Epithelial cell of prostate (primary cell): ENCODE measurements at places on chromosomes 7 and 10.

DNA sequence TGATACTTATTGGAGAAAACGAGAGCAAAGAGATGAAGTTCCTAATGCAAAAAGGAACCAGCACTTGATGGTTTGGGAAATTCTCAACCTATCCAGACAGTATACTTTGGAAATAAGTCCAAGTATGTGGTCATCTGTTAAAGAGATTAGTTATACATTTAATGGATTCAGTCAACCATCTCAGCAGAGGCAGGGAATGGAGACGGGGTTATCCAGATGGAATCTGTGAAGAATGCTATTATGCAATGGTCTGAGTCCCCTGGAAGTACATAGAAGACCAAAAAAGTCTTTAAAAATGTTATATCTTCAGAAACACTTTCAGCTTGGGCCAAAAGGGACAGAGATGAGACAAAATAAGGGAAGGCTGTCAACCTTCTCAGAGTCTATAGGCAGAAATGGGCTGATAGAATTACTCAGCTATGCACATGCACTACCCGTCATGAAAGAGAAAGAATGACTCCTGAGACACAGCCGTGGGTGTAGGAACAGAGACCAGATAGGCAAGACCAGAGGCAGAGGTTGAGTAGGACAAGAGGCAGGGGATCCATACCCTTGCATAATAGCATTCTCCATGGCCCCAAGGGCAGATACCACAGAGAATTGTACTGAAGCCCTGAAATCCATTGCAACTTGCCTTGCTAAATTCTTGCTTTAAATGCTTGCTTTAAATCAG lies 738.8 kb upstream of the POT1 start:
- no peak for DNase-seq

DNA sequence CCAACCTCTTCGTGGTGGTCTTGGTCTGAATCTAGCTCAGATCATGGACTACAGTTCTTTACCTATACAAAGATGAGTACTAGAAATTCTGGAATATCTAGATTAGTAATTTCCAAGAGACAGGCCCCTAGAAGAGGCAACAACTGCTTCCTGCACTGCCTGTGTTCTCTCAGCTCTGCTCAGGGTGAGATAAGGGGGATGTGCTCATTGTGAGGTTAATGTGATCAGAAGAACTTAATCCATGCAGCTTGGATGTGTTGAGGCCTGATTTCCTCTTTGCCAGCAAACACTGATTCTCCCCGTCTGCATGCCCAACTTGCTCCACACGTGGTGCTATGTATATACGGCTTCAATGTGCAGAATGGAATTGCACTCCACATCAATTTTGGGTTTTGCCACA lies 268.0 kb downstream of the PHTF2 start:
- no peak for DNase-seq

DNA sequence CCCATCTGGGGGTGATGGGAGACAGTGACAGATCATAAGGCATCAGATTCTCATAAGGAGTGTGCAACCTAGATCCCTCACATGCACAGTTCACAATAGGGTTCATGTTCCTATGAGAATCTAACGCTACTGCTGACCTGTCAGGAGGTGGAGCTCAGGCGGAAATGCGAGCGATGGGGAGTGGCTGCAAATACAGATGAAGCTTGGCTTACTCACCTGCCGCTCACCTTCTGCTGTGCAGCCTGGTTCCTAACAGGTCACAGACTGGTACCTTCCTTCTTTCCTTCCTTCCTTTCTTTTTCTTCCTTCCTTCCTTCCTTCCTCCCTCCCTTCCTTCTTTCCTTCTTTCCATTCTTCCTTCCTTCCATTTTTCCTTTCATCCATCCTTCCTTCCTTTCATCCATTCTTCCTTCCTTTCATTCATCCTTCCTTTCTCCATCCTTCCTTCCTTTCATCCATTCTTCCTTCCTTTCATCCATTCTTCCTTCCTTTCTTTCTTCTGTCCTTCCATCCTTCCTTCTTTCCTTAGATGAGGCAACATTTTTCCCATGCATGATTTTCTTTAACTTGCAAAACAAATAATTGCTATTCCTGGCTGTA lies 370.0 kb upstream of the AUTS2 start:
- DNase-seq = no peak

- DNase-seq = no peak
Measured at GRCh38 chr10:121828045-121828444, 99.8 kb downstream of the ATE1 start.

GRCh38 chr10:132006966-132007365 lies 25.2 kb upstream of the BNIP3 start:
- no peak for DNase-seq

DNA sequence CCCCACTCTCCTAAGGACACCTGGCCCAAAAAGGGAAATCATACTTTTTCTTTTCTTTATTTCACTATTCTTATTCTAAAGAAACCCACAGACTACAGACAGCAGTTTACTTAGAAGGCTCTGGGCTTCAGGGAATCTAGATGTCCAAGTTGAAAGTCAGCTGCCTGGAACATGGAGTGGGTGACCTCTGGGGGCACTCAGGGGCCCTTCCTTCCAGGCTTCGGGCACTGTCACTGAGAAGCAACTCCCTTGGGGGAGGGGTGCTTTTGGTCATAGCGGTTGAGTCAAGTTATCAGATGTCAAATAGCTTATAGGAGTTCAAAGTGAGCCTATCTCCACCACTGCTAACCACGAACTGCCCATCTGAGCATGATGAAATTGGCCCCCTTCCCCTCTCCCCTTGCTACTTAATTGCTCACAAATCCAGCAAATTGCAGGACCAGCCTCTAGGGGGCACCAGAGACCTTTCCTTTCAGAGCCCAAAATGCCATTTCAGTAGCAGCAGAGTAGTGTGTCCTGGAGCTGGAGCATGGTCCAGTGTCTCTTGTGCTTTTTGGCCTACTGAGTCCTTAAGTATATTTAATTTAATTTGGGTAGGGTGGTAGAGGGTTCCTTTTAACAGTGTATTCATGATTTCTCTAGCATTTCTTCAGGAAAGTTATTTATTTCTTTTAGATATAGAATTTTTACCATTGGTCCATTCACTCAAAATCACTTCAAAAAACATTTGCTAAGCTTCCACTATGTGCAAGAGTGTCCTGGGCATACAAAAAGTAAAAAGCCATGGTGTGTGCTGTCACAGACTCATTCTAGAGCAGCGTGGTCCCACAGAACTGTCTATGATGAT lies 463.8 kb downstream of the KCNMA1 start:
- no peak for DNase-seq

- no peak for DNase-seq
Measured at GRCh38 chr10:72242675-72243074, 26.6 kb upstream of the ASCC1 start.

- no peak for DNase-seq
Measured at GRCh38 chr7:88485821-88486220, 179.1 kb upstream of the STEAP4 start.

- peak; percentile 83 for DNase-seq
Measured at GRCh38 chr10:124745673-124746072, 1.5 kb upstream of the FAM53B start.

- no peak for DNase-seq
Measured at GRCh38 chr7:130492523-130493274, 814 bp downstream of the MEST start.

- no peak for DNase-seq
Measured at GRCh38 chr10:95480102-95480900, 80.9 kb downstream of the SORBS1 start.

DNA sequence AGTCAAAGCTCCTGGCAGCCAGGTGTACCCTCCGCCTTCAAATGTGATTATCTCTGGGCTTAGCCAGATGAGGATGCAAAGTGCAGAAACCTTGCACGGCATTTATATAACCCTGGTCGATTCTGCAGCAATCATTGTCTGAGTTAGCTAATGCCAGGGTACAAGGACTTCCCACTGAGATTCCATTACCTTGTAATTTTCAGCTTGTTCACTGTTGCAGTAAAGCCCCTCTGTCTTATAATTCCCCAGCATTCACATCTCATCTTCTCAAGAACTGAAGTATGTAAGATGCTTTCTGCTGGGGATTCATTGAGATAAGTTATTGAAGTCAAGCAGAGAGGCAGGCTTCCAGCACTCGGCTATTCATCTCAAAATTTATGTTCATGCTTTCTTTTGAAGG lies 1090.6 kb upstream of the AUTS2 start:
- no peak for DNase-seq

GRCh38 chr7:101112233-101112632 lies 14.7 kb upstream of the SERPINE1 start:
- no peak for DNase-seq

GRCh38 chr7:18831419-18831818 lies 286.0 kb downstream of the TWIST1 start:
- no peak for DNase-seq

- DNase-seq = peak; percentile 2
Measured at GRCh38 chr7:48337012-48337621, 165.9 kb downstream of the ABCA13 start.

DNA sequence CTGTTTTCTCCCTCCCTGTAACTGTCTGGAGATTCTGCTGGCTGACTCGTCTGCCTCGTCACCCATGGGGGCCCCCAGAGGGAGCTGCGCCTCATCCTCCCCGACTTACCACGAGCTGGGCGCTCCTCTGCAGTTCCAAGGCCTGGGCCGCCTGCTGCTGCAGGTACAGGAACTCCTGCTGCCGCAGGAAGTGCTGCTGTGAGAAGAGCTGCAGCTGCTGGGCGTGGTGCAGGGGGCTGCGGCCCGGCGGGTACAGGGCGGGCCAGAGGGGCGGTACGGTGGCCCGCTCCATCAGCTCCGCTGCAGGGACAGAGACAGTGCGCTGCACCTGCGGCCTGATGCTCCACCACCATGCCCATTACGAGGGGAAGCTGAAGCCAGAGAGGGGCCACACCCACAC lies 47.7 kb downstream of the TNRC18 start:
- DNase-seq = no peak

DNA sequence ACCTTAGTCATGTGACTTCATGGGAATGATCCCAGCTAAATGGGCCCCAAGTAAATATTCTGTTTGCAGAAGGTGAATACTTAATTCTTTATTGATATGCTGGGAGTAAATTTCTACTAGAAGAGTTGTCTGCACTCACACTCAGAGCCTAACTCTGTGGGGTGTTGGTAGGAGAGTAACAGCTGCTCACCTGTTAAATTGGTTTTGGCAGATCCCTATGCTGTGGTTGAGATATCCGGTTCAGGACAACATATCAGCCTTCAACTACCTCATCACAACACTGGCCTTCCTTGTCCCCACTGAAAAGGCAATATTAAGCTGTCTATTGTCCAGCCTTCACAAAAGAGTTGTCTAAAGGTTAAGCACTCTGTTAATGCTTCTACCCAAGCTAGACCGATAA lies 738.3 kb downstream of the INHBA start:
- DNase-seq = no peak

DNA sequence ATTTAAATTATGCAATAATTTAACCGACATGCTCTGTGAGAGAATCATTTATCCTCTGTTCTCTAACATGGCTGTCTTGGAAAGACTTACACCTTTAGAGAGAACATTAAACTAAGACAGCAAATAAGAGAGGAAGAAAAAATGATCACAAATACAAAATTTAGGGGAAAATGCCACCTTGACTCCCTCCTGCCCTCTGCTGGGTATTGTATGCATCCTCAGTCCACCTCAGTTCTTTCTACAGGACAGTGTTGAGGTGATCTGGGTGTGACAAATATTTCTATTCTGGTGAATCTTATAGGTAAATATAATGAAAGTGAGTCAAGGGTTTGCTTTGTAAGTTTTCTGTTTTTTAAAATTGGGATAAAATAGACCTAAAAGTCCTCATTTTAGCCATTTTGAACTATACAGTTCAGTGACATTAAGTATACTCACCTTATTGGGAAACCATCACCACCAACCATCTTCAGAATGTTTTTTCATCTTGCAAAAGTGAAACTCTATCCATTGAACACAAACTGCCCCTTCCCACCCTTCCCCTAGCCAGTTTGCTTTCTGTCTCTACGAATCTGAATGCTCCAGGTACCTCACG lies 61.5 kb upstream of the ELMO1 start:
- DNase-seq = no peak

DNA sequence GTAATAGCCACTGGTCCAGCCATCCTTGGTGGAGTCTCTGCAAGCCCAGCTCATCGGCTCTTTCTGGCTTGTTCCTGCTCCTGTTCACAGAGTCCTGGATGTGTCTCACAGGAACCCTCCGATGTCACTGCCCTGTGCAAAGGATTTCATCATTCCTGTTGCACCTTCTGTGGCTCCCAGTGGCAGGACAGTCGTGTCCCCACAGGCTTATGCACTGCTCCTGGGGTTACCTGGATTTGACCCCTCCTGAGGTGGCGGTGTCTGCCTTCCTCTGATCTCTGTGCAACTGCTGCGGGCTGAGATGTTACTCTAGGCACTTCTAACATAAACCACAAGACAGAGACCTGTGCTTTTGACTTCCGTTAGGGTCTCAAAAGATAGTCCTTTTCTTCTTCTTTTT lies 30.6 kb downstream of the APBB1IP start:
- DNase-seq = no peak

DNA sequence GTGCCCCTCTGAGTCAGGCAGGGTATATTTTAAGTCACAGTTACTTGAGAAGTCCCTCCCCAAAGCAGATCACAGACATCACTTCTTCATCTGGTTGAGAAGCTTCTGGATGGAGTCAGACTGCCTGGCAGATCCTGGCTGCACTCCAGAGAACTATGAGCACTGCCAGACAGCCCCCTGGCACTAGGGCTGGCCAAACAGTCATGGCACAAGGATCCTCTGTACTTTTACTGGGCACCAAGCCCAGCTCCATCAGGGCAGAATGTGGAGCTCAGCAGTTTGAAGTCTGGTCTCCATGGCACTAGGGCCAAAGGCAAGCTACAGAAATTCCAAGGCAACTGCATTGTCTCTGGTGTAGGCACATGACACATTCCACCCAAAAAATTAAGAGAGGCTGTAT lies 162.1 kb downstream of the NRG3 start:
- DNase-seq = no peak

GRCh38 chr10:29588629-29589421 lies 45.9 kb downstream of the SVIL start:
- DNase-seq = no peak

DNA sequence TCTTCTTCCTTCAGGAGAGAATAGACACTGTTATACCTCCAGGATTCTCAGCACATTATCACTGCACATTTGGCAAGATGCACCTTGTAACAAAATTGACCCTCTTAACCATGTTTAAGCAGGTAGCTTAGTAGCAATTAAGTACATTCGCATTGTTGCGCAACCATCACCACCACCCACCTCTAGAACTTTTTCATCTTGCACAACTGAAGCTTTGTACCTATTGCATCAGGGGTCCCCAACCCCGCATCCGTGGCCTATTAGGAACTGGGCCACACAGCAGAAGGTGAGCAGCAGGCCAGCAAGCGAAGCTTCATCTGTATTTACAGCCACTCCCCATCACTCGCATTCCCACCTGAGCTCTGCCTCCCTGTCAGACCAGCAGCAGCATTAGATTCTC lies 29.9 kb upstream of the SMURF1 start:
- DNase-seq = no peak

GRCh38 chr7:259751-260405 lies 30.1 kb upstream of the FOXL3 start:
- no peak for DNase-seq

GRCh38 chr10:4355350-4355749 lies 470.7 kb upstream of the AKR1E2 start:
- peak; percentile 5 for DNase-seq

GRCh38 chr7:121195874-121196273 lies 132.9 kb upstream of the WNT16 start:
- no peak for DNase-seq

GRCh38 chr7:129792721-129793120 lies 160.0 kb downstream of the UBE2H start:
- DNase-seq = no peak
